ENCODE measurements at places on chromosomes 7 and 10.

GRCh38 chr7:139844779-139845442 lies 15.8 kb downstream of the TBXAS1 start:
- no peak for DNase-seq

GRCh38 chr7:30647589-30648364 lies 34.5 kb downstream of the CRHR2 start:
- no peak for DNase-seq

DNA sequence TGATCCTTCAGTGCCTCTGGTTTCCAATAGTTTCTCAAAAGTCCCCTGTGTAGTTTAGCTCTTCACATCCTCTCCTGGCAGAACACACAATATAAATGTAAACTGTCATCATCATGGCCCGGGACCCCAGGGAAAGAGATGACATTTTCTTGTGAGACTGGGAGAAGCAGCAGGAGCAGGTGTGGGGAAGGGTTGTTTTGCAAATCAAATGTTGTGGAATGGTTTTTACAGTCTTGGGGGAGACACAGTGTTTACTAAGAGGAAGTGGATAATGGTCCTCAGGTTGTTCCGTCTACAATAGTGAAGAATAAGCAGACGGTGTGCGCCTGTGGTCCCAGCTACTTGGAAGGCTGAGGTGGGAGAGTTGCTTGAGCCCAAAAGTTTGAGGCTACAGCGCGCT lies 159.1 kb downstream of the SEC23IP start:
- no peak for DNase-seq

GRCh38 chr7:108418946-108419345 lies 37.3 kb downstream of the NRCAM start:
- DNase-seq = no peak

- DNase-seq = peak; percentile 83
Measured at GRCh38 chr10:110501142-110501937, 3.6 kb downstream of the DUSP5 start.

- no peak for DNase-seq
Measured at GRCh38 chr10:91768123-91768522, 30.1 kb upstream of the TNKS2 start.

- DNase-seq = no peak
Measured at GRCh38 chr7:78448911-78449310, 650.3 kb downstream of the PHTF2 start.

DNA sequence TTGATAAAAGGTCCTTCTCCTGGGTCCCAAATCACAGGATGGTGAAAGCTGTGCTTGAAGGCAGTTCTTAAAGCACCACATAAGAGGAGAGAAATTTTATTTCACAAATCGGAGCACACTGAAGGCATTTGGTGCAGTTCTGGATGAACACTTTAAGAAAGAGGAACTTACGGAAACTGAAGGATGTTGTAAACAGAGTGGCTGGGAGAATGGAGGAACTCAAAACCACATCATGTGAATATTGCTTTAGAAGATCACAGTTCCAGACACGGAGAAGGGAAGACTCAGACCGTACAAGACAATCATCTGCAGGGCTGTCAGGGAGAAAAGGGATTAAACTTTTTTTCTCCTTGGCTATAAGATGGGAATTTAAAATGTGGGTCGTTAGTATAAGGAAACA lies 9.0 kb upstream of the GPR141 start:
- no peak for DNase-seq

DNA sequence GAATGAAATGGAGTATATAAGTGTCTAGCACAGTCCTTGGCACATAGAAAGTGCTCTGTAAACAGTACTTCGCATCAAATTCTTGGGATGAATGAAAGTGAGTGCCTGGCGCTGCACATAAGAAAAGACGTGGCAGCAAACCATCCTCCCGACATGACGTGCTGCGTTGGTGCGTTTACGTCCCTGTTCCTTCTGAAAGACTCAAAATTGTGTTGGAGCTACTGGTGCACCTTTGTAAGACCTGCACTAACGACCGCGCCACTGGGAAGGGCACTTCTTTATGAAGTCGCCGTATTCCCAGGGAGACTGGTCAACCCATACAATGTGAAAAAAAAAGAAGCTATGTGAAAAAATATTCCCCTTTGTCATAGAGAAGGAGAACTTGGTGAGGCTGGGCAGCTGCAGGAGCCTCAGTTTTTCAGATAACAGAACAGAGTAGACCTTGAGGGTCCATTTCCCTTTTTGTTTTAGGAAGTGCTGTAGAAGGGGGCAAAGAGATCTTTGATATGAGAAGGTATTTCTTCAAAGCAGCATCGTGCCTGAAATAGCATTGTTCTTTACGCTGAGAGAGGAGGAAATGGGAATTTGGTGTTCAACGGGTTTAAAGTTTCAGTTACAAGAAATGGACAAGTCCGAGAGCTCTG lies 91.7 kb downstream of the PTPRE start:
- no peak for DNase-seq

All from Peyer's patch (tissue), 4 donors.